Gastroesophageal sphincter (tissue), 4 donors: ENCODE measurements at places on chromosomes 16 and 17.

DNA sequence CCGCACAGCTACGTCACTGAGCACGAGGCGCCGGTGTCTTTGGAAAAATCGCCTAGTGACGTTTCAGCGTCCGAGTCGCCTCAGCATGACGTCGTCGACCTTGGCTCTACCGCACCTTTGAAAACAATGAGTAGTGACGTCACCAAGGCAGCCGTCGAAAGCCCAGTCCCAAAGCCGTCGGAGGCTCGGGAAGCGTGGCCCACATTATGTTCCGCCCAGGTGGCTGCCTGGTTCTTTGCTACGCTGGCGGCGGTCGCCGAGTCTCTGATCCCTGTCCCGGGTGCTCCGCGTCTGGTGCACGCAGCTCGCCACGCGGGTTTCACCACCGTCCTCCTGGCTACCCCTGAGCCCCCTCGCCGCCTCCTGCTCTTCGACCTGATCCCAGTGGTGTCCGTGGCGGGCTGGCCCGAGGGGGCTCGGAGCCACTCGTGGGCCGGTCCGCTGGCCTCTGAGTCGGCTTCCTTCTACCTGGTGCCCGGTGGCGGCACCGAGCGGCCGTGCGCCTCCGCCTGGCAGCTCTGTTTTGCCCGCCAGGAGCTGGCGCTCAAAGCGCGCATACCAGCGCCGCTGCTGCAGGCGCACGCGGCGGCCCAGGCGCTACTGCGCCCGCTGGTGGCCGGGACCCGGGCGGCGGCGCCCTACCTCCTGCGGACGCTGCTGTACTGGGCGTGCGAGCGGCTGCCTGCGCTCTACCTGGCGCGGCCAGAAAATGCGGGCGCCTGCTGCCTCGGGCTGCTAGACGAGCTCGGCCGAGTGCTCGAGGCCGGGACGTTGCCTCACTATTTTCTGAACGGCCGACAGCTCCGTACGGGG lies 1.5 kb downstream of the TMEM102 start:
- peak; percentile 86 for ATAC-seq

GRCh38 chr17:51085150-51085805 lies 35.4 kb downstream of the SPAG9 start:
- ATAC-seq, result no peak

- no peak for ATAC-seq
Observed at GRCh38 chr17:8791910-8792270, 7.3 kb downstream of the MFSD6L start.

DNA sequence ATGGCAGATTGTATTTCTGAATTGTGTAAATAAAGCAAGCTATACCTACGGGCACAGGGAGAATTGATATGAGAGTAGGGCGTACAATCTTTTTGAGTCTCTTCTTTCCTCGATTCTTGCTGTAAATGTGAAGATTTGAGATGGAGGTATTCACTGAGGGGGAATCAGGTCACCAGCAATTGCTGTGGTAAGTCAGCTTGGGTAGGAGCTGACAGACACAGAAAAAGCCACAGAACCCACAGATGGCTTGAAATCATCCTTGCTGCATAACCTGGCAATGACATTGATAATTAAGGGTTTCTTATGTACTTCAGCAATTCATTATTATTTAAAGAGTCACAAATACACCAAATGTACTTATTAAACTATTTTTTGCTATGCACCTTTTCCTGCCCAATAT lies 164.2 kb downstream of the CNTNAP4 start:
- ATAC-seq, result no peak
